ENCODE measurements at places on chromosomes 1 and 21.

GRCh38 chr1:209597499-209597898 lies 14.0 kb downstream of the CAMK1G start:
- H3K36me3 ChIP-seq, result no peaks in the 10 kb centered on the region
- H3K27me3 ChIP-seq, result peaks cover 57% of the 10 kb centered on the region
- H3K27ac ChIP-seq, result no peak overlapping the region
- H3K4me3 ChIP-seq, result no peak overlapping the region

DNA sequence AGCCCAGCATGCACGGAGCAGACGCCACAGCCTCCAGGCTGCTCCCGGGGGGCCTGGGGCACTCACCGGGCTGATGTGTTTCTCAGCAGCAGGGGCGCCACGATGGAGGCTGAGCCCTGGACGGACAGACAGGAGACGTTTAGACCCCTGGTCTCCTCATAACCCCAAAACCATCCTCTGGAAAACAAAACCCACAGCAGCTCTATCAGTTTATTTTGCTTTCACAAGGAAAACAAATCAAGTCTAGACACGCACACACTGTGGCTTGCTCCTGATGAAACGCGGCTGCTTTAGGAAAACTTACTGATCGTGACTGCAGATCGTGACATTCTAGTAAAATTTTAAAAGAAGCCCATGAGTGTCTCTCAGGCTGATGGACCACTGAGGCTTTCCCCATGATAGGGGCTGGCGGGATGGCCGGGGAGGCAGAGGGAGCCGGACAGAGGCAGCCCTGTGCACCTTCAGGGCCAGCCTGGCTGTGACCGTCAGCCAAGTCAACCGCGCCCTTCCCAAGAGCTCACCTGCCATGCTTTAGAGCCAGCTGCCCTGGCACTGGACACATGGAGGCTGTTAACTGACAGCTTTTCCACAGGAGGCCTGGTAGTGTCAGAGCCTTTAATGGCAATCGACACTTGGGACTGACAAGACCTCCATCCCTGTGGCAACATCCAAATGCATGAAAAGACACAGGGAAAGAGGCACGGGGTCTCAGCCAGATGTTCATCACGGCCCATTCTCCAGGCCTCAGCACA lies 5.2 kb downstream of the POFUT2 start:
- peaks cover 12% of the 10 kb centered on the region for H3K4me1 ChIP-seq
- no peak for DNase-seq
- H3K27ac ChIP-seq, result no peak overlapping the region
- no peak overlapping the region for H3K4me3 ChIP-seq
- H3K27me3 ChIP-seq, result no peaks in the 10 kb centered on the region

DNA sequence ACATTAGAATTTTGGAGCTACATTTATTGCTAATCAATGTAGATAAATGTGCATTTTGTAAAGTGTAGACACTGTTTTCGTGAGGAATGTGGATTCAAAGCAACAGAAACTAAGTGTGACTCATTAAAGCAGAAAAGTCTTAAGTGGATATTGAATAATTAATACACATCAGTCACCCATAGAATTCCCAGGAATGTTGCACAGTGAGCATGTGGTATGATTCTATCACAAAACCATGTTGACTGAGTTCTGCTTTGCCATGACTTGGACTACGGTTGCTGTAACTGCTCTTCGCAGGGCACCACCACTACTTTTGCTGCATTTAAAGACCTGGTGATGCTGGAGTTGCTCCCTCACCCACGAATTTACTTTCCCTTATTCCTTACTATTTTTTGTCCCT lies 471.8 kb downstream of the KCNT2 start:
- no peak overlapping the region for H3K27ac ChIP-seq
- H3K4me3 ChIP-seq, result no peak overlapping the region
- no peaks in the 10 kb centered on the region for H3K4me1 ChIP-seq
- no peaks in the 10 kb centered on the region for H3K27me3 ChIP-seq
- no peaks in the 10 kb centered on the region for H3K36me3 ChIP-seq

DNA sequence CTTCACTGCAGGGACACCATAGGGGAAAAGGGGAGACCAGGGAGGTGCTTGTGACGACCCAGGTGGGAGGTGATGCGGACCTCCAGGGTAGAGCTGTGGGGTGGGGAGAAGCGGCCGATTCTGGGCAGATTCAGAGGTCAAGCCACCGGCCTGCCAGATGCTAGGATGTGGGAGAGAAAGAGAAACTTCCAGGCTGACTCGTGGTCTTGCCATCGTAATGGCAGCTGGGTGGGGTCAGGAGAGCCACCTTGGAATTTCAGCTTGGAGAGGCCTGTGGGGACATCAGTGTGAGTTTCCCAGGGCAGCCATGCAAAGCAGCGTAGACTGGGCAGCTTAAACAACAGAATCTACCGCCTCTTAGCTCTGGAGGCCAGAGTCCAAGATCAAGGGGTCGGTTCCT lies 258.0 kb upstream of the VAMP3 start:
- no peak overlapping the region for H3K4me3 ChIP-seq
- H3K27me3 ChIP-seq, result peaks cover 41% of the 10 kb centered on the region
- no peak for DNase-seq
- no peaks in the 10 kb centered on the region for H3K4me1 ChIP-seq
- H3K36me3 ChIP-seq, result no peaks in the 10 kb centered on the region
- H3K27ac ChIP-seq, result no peak overlapping the region

- no peak for DNase-seq
- no peak overlapping the region for H3K4me3 ChIP-seq
- no peaks in the 10 kb centered on the region for H3K4me1 ChIP-seq
- no peaks in the 10 kb centered on the region for H3K27me3 ChIP-seq
- H3K36me3 ChIP-seq, result peaks cover 7% of the 10 kb centered on the region
These were observed 125.0 kb upstream of the DMRTA2 start for GRCh38 chr1:50548243-50548642.

GRCh38 chr1:112423207-112423606 lies 27.2 kb downstream of the CTTNBP2NL start:
- no peak overlapping the region for H3K27ac ChIP-seq
- H3K36me3 ChIP-seq, result peaks cover 2% of the 10 kb centered on the region

DNA sequence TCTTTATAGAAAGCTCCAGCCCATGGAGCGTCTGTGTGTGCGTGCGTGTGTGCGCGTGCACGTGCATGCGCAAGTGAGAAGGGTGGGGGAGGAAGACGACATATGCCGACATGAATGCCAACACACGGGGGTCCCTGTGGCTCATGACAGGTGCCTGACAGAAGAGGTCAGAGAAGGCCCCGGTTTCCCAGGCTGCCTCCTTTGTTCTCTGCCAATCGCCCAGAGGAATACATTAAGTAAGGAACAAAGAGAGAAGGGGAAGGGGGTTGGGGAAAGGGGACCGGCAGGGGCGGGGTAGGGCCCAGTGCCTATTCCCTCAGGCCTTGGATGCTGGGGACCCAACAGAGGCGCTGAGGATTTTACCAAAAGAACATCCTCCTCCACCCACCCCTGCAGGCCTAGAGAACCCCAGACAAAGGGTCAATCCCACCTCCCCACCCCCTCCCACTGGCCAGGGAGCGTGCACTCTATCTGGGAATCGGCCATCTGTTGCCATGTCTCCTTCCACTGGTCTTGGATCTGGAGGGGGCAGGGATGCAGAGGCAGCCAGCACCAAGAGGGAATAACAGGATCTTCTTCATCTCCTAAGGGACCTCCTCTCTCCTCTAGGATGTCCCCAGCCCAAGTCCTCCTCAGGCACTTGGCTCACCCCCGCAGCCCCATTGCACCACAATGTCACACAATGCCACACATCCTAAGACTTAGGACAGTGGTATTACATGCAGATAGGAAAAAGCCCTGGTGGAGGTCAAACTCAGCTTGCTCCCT lies 39.4 kb downstream of the PIK3C2B start:
- H3K4me3 ChIP-seq, result no peak overlapping the region
- H3K27ac ChIP-seq, result peak overlapping the region; percentile 87
- no peaks in the 10 kb centered on the region for H3K27me3 ChIP-seq
- H3K4me1 ChIP-seq, result peaks cover 14% of the 10 kb centered on the region
- peaks cover 13% of the 10 kb centered on the region for H3K36me3 ChIP-seq

GRCh38 chr21:38596264-38597042 lies 98.2 kb upstream of the ERG start:
- H3K4me1 ChIP-seq, result no peaks in the 10 kb centered on the region
- no peak overlapping the region for H3K27ac ChIP-seq
- peaks cover 46% of the 10 kb centered on the region for H3K27me3 ChIP-seq

DNA sequence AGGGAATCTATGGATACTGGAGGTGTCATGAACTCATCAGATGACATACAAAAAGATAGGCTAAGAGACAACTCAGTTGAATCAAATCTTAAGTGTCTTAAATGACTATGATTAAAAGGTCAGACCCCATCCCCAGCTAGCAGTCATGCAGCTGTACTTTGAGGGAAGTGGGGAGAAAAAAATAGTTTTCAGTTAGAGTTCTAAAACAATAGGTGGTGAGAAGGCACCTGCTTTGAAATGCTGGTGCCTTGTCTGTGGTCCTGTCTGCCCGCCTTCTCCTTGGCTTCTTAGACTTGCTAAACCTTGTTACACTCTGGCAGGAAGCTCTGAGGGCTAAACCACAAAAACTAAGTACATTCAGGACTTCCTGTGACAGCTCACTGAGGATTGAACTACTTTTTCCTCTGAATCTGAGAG lies 15.3 kb downstream of the CD2 start:
- peak overlapping the region; percentile 96 for H3K4me3 ChIP-seq
- H3K27me3 ChIP-seq, result no peaks in the 10 kb centered on the region
- peak; percentile 74 for DNase-seq
- peaks cover 64% of the 10 kb centered on the region for H3K36me3 ChIP-seq

DNA sequence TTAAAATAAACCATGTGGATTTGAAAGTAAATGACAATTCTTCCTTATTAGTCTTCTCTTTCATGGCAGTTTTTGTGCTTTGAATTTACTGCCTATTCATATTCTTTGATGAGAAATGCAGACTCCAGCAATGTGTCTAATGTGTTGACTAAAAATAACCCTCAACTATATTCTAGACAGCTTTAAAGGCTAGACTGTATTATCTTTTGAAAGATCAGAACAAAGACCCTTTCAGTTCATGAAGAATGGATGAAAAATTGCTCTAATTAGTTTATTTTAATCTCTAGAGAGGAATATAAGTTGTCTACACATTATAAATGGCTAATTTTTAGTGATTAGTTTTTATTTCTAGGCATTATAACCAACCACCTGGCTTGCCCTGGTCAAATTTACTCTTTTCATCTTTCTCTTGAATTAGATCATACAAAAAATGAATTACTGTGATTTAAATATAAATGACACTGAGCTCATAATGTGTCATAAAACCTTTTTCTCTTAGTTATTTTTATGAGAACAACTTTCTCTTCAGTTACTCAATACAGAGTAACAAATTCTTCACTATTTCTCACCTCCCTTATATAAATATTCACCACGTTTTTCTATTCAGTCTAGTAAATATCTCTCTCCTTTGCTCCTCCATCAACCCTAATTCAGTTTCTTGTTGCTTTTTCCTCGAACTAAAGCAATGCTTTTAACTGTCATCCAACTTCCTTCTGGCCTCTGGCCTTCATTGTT lies 428.5 kb upstream of the TMPRSS15 start:
- no peaks in the 10 kb centered on the region for H3K4me1 ChIP-seq
- no peak overlapping the region for H3K4me3 ChIP-seq
- H3K27ac ChIP-seq, result no peak overlapping the region
- no peaks in the 10 kb centered on the region for H3K27me3 ChIP-seq
- DNase-seq, result no peak

DNA sequence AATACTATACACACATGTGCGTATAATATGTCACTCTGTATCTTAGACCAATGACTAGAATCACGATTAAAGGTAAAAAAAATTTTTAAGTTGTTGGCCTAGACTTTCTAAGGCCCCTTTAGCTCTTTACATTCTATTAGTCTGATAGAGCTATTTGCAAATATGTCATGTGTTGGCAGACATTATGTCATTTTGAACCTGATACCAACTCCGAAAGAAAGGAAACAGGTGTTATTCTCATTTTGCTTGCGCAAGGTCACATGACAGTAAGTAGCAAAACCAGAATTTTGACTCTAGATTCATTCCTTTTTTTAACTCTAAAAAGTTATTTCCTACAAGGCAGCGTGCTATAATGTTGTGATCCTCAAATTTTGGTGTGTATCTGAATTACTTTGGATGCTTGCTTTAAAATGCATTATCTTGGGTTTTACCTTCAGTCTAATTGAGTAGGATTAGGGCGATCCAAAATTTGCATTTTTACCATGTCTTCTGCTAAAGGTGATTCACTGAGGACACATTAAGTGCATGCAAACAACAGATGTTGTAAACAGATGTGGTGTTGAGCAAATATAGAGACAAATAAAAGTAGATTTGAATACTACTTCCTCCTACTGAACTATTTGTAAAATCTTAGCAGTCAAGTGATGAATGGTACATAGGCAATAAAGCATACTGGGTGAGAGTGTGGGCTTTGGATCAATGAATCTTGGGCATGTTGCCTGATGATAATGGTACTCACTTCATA lies 63.5 kb upstream of the KIAA1614 start:
- H3K27me3 ChIP-seq, result no peaks in the 10 kb centered on the region
- H3K4me3 ChIP-seq, result no peak overlapping the region
- H3K4me1 ChIP-seq, result peaks cover 24% of the 10 kb centered on the region
- H3K27ac ChIP-seq, result no peak overlapping the region

- no peak overlapping the region for H3K27ac ChIP-seq
- H3K27me3 ChIP-seq, result no peaks in the 10 kb centered on the region
- peaks cover 12% of the 10 kb centered on the region for H3K36me3 ChIP-seq
- peak overlapping the region; percentile 88 for H3K4me3 ChIP-seq
These were observed 1.5 kb downstream of the FPGT start for GRCh38 chr1:74199504-74199903.

DNA sequence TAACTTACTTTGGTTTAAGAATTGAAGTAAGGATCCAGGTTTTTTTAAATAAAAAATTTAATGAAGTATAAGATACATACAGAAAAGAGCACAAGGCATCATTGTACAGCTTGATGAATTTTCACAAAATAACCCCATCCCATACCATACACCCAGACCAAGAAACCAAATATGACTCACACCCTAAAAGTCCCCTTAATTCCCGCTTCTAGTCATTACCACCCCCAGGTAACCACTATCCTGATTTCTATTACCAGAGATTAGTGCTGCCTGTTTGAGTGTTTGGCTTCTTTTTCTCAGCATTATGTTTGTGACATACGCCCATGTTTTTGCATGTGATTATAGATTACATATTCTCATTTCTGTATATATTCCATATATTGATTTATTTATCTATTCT lies 98.5 kb upstream of the HIVEP3 start:
- H3K4me3 ChIP-seq, result no peak overlapping the region
- H3K36me3 ChIP-seq, result no peaks in the 10 kb centered on the region
- no peak for DNase-seq

DNA sequence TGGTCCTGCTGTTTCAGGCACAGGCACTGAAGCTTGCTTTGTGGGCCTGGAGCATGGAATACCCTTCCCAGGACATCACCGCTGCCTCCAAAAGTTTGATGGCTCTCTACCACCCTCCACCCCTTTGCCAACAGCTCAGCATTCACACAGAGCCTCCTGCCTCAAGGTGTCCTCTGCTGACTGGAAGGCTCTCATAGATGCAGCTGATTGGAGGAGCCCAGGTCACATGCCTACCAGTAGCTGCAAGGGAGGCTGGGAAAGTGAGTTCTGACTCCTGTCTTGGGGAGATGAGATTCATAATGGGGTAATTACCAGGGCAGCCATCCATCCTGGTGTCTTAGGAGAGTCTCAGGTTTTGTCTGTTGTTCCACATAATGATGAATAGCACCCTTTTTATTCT lies 124.8 kb upstream of the GRIK3 start:
- no peak for DNase-seq
- H3K27me3 ChIP-seq, result peaks cover 23% of the 10 kb centered on the region
- no peaks in the 10 kb centered on the region for H3K4me1 ChIP-seq
- no peak overlapping the region for H3K4me3 ChIP-seq
- no peak overlapping the region for H3K27ac ChIP-seq
- H3K36me3 ChIP-seq, result no peaks in the 10 kb centered on the region

All from central memory CD8-positive, alpha-beta T cell (primary cell).